ENCODE measurements at places on chromosomes 3 and 15.

- no peak for DNase-seq
Measured at GRCh38 chr3:53261712-53262111, 5.9 kb upstream of the TKT start.

- no peak for DNase-seq
Measured at GRCh38 chr3:175951047-175951694, 1092.0 kb downstream of the NAALADL2 start.

GRCh38 chr15:91872356-91873137, 19.0 kb downstream of the SLCO3A1 start:
- DNase-seq: no peak

DNA sequence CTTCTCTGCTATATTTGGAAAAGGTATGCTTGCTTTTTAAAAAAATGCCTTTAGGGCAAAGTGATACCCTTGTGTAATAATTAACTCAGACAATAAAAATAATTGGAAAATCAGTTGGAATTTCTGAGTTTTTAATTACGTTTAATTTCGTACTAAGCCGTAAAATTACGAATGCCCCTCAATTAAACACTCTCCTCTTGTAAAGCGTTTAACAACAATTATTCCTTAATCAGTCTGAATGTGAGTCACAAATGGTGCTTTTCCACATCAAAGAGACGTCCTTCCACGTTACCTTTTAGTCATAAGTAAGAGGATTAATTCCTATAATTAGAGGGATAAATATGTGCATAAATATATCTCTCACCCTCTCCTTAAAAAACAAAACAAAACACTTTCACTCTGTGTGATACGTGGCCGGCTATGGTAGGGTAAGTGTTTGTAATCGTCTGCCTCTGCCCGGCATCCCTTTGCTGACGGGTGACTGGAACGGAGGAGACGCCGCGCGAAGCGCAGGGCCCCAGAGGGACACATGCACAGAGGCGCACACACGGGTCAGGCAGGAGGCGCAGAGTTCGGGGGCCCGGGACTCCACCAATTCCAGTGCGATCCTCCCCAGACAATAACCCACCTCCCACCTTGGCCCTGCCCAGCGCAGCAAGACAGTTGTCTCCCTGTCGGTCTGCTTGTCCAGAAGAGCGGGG, 9.7 kb upstream of the MEIS2 start:
- no peak for DNase-seq

GRCh38 chr15:39473298-39473947, 107.5 kb upstream of the THBS1 start:
- no peak for DNase-seq

GRCh38 chr3:124886168-124887056, 753 bp downstream of the ITGB5 start:
- DNase-seq: no peak

- no peak for DNase-seq
Measured at GRCh38 chr3:87181551-87181950, 45.6 kb upstream of the CHMP2B start.

GRCh38 chr3:65915477-65915876, 123.2 kb downstream of the MAGI1 start:
- DNase-seq: no peak

DNA sequence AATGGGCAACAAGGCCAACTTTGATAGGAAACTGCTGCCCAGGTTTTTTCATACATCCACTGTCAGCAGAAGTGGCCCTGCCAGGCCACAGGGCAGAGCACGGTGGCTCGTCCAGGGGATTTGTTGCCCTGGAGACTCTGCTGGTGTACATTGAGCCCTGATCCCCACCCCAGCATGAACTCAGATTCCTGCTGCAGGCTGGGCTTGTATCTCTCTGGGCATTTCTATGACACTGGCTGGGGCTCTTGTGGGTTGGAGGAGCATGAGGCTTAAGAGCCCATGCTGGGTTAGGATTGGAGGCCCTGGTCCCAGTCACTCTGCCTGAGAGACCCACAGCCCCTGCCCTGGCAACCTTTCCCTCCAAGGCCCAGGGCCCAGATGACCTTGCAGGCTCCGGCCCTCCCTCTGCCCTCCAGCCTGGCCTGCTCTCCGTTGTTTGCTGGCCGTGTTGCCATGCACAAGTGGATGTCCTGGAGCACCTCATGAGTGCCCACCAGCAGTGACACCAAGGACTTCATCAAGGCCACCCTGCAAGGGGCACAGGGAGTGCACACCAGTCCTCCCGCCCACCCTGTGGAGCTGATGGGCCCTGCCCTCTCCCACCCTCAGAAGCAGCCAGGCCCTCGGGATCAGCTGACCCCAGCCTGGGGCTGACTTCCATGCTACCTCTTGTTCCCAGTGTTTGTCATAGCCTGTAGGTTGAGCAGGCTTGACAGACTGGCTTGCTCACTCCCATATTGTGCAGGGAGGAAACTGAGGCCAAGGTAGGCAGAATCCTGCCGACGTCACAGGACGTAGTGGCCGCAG, 58.2 kb downstream of the ZNF445 start:
- no peak for DNase-seq

DNA sequence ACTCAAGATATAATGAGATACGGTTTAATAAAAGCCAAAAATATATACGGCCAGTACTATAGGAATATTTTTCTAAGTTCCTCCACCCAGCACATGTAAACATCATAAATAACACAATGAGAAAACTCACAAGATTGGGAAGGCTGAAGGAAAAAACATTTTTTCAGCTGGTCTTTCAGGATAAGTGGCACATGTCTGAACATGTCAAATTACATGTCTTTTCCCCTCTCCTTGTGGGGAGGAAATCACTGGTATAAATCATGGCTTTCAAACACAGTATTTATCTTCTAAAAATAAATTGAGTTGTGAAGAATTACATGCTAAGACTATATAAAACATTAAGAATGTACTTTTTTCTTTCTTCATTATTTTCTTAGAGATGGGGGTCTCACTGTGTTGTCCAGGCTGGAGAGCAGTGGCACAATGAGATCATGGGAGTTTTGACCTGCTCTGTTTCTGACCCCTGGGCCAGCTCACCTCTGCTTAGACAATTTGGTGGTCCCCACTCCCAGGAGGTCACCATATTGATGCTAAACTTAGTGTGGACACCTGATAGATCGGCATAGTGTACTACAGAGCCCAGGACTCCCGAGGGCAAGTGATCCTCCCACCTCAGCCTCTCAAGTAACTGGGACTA, 32.8 kb downstream of the ETV5 start:
- no peak for DNase-seq

Measured in effector memory CD4-positive, alpha-beta T cell (primary cell).